ENCODE measurements at places on chromosomes 13 and 19.

- no peak for DNase-seq
Measured at GRCh38 chr19:49064768-49065611, at the start of gene NTF4. TSS of gene NTF4 (minus strand) at chr19:49064818. CDS start at chr19:49061997, 2,821 bp downstream.

- no peak for DNase-seq
Measured at GRCh38 chr19:47765523-47766358, 12.8 kb upstream of the SELENOW start.

DNA sequence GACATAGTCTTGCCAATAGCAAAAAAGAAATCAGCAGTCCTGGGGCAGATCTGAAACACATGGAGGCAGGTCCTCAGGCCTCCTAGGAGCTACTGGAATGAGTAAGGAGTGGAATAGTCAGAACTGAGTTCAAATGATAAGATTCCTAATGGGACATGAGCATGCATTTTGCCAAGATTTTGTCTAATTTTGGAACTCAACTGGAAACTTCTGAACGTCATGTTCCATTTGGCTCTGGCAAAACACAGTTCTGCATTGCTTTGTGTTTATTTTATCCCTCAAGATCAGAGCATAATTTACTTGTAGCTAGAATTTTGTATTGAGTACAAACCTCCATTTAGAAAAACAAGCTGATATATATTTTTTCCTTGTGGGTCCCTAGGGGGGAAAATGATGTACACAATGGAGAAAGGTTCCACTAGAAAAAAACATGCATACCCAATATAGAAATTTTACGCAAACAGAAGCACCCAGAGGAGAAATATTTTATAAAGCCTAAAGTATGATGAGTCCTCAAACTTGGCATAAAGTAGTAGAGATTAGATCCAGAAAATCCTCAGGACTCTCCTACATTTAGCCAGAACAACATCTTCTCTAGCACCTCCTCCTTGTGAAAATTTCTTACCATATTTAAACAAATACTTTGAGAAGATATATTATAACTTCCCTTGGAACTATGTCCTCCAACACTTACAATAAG, 149.0 kb upstream of the SERP2 start:
- no peak for DNase-seq

GRCh38 chr13:32889986-32890565, 126.1 kb upstream of the KL start:
- no peak for DNase-seq

DNA sequence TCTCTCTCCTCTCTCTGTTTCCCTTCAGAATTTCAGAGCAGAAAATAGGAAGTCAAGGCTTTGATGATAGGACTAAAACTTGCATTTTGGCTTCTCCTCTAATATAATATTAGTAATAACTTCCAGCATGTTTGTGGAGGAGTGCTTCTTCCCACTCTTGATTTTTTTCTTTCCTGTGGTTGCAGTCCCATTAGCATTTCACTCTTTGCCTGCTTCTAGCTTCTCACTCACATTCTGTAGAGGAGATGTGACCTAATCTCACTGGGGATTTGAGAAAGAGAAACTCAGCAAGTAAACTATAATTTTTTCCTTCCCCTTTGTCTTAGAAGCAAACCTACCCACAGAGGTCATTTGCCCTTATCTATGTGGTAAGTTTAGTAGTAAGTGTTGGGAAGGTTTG, 169.4 kb upstream of the HTR2A start:
- no peak for DNase-seq

DNA sequence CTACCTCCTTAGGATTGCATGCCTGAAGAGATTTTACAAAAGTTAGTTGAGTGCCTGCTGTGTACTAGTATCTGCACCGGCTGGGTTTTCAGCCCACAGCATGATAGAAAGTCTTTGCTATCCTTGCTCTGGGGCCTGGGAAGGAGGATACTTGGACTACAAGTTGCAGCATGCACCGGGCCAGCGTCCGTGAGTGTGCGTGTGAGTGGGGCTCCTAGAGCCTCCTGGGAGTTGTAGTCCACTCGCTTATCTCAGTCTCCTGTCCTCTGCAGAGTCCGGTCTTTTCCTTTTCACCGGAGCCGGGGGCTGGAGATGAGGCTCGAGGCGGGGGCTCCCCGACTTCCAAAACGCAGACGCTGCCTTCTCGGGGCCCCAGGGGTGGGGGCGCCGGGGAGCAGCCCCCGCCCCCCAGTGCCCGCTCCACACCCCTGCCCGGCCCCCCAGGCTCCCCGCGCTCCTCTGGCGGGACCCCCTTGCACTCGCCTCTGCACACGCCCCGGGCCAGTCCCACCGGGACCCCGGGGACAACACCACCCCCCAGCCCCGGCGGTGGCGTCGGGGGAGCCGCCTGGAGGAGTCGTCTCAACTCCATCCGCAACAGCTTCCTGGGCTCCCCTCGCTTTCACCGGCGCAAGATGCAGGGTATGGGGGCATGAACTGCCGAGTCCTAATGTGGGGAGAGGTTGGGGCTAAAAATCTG, 20.6 kb downstream of the BRSK1 start:
- no peak for DNase-seq

DNA sequence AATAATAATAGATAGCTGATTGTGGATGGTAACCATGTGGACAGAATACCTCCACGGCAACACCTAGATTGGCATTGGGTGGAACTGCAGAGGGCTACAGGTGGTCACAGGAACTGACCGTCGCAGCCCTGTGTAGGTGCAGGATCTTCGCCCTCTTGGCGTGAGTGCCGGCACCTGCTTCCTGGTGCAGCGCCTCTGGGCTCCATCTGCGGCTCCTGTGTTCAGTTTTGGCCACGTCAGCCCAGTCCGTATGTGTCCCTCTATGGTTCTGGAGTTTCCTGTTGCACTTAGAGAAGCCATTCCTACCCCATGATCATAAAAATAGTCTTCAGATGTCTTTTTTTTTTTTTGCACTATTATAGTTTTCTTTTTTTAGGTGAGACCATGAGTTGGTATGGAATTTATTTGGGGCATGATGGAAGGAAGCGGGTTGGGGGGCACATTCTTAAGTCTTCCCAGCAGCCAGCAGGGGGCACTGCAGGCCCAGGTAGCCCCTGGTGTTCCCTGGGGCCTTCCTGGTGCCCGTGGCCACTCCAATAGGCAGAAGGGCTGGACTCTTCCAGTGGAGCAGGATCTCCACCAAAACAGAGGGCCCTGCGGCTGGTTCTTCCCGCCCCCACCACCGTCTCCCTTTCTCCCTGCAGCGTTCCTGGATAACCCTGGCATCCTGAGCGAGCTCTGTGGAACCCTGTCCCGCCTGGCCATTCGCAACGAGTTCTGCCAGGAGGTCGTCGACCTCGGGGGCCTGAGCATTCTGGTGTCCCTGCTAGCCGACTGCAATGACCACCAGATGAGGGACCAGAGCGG, 10.1 kb upstream of the SLC25A42 start:
- DNase-seq = peak; percentile 70

DNA sequence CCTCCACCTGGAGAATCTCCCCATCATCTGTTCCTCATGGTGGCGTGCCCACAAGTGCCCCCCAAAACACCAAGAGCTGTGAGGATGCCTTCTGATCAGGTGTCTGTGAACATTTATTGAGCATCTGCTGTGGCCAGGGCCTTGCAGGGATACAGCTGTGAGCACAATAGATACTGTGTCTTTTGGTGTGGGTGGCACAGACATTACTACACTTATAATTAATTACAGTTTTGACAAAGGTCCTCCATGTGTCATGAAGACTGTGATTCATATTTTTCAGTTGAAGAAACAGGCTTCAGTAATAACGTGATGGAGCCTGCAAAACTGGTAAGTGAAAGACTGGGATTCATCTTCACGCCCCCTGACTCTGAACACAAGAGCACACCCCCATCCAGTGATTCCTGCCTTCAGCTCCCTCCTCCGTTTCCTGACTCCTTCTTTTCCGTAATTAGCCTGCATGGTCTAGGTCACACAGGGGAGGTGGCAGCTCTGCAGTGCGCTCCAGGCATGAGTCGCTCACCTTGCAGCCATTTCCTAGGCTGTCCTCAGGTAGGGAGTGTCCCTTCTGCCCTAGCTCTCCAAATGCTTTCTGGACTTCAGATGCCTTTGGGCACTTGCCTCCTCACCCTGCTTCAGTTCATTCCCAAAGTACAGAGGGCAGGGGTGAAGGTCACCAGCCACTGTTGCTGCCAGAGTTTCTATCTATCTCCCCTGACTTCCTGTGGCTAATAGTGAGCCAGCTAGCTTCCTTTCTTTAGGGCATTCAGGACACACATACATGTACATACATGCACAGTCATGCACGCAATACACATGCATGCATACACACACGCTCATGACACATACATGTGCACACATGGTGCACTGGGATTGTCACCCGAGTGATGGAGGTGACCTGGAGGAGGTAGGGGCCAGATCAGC, 66.5 kb downstream of the SIAH3 start:
- DNase-seq = no peak

DNA sequence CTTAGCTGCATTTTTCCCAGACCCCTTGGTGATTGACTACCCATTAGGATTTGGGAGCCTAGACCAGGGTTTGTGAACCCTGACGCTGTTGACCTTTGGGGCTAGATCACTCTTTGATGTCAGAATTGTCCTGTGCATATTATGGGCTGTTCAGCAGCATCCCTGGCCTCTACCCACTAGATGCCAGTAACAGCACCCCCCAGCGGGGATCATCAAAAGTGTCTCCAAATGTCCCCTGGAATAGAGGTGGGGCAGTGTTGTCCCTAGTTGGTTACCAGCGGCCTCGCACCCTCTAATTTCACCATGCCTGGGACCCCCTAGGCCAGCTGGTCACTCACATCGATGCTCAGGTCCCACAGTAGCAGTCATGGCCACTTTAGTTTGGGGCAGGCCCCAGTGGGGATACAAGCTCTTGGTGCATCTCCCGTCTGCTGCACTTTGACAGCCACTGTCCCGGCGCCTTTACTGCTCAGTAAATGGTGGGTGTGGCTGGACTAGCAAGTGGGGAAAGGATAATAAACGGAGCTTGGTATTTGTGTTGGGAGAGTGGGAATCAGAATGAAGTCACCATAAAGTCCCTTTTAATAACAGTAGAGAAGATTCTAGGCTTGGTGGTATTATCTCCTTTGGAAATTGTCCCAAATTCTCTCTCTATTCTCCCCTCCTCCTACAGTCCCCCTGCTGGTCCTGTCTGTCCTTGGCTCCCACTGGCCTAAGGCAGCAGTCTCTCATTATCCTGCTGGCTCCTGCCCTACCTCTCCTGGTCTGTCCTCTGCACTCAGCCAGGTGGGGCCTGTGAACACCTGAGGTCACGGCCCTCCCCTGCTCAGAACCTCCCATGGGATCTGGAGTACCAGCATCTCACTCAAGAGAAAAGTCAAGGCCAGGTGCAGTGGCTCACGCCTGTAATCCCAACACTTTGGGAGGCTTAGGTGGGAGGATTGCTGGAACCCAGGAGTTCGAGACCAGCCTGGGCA, 80.6 kb downstream of the SIPA1L3 start:
- no peak for DNase-seq

- DNase-seq = no peak
Measured at GRCh38 chr13:102606537-102607309, 9.9 kb downstream of the TPP2 start.

DNA sequence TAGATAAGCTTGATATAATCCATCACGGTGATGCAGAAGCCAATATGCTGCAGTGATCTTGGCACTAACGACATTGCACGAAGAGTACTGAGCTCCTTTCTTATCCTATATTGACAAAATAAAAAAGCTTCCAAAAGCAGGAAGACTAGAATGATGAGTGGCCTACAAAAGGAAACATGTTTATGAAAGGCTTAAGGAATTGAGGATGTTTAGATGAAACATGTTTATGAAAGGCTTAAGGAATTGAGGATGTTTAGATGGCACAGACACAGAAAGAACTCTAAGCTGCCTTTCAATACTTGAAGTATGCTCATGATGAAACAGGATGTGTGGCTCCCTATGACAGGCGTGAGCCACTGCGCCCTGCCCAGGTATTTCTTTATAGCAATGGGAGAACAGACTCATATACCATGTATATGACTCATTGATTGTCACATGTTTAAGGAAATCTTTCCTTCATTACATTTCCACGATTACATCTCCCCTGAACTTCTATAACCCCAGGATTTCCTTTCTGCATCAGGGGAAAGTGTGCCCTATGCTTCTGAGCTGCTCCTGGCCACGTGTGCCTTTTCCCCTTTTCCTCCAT, 690.8 kb upstream of the ARGLU1 start:
- no peak for DNase-seq

- peak; percentile 88 for DNase-seq
Measured at GRCh38 chr19:55580628-55581144, at the start of gene ZNF579. TSS of gene ZNF579 (minus strand) at chr19:55580848. CDS start at chr19:55579639, 1,209 bp downstream.

- no peak for DNase-seq
Measured at GRCh38 chr13:109605846-109606245, 180.5 kb downstream of the IRS2 start.

DNA sequence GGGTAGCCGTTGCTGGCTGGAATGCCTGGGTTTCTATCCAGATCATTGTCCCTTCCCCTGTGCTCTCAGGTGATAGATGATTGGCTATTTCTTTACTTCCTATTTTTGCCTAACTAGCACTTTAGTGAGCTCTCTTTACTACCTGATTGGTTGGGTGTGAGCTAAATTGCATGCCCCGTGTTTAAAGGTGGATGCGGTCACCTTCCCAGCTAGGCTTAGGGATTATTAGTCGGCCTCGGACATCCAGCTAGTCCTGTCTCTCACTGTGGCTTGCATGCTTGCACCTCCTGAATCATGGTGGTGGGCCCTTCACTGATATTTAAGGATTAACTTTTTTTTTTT, 10.1 kb downstream of the TTYH1 start:
- no peak for DNase-seq

DNA sequence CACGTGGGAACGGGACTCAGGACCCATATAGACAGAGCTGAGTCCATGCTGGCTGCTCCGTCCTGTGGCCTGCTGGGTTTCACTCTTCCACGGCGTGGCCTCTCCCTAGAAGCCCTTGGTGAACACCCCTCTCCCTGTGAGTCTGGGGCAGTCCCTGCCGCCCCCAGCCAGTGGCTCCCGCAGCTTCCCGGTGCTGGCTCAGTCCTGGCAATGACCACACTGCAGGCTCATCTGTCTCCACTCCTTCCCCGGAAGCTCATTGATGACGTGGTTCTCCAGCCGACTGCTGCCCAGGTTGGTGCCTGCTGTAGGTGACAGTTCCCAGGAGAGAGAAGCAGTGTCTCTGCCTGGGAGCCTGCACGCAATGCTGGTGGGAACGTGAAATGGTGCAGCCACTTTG, 2.1 kb upstream of the TEX29 start:
- no peak for DNase-seq
